MV-4-11 (cell line): ENCODE measurements at places on chromosomes 13 and 19.

- DNase-seq: no peak
Observed at GRCh38 chr13:106140476-106140875, 395.0 kb downstream of the EFNB2 start.

DNA sequence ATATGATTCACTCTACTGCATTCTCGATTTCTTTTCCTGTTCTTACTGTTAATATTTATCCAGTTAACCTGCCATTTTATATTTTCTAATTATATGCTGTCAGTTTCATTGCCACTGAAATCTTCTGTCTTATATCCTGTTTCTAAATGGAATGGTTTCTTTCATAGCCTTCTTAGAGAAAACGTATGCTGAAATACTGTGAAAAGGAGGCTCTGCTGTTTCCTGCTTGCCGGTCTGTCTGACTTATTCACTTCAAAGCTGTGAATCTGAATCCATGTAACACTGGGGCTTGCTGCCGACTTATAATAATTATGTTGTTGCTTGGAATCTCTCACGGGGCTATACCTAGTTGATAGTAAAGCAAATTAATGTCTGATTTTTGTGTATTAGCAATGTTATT is 80.0 kb downstream of the GPR12 start:
- DNase-seq: no peak

DNA sequence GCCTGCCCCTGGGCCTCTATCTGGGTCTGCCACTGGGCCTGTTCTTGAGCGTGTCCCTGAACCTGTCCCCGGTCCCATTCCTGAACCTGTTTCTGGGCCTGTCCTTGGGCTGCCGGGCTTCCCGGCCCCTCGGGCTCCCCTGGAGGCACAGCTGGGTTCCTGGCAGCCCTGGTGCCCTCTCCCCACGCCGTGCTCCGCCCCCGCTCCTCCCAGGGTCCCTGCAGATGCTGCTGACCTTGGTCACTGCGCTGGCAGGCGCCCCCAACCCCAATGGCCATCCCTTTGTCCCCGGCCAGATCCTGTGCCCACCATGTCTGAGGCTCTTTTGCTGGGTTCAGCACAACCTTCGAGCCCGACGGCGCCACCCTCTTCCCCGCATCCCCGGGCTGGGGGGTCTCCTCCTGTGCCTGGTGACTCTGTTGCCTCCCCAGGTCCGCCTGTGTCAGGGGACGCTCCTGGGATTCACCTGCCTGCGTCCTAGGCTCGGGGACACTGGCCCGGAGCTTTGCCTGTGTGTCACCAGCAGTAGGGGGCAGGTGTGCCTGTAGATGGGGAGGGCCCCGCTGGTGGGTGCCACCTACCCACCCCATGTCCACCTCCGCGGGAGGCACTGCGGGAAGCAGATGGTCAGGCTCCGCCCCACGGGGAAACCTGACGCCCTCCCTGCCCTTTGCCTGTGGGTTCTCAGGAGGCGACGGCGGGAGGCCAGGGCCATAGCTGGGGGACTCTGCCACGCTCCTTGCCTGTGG is 41.0 kb upstream of the GRTP1 start:
- DNase-seq: no peak

DNA sequence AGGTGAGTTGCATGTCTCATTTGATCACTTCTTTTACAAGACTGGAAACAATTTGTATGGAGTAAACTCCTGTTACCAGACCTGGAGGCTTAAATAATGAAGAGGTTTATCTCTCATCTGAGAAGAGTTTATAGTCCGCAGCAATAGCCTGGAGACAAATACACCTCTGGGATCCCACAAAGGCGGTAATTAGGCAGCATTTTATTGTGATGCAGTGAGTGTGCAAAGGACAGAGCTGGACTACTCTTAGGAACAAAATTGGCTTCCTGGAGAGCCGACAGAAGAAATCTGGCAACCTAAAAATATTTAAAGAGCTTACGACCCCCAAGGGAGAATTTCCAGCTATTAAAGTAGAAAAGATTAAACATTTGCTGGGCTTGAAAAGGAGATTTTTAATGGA is 11.8 kb upstream of the KATNAL1 start:
- DNase-seq: no peak

DNA sequence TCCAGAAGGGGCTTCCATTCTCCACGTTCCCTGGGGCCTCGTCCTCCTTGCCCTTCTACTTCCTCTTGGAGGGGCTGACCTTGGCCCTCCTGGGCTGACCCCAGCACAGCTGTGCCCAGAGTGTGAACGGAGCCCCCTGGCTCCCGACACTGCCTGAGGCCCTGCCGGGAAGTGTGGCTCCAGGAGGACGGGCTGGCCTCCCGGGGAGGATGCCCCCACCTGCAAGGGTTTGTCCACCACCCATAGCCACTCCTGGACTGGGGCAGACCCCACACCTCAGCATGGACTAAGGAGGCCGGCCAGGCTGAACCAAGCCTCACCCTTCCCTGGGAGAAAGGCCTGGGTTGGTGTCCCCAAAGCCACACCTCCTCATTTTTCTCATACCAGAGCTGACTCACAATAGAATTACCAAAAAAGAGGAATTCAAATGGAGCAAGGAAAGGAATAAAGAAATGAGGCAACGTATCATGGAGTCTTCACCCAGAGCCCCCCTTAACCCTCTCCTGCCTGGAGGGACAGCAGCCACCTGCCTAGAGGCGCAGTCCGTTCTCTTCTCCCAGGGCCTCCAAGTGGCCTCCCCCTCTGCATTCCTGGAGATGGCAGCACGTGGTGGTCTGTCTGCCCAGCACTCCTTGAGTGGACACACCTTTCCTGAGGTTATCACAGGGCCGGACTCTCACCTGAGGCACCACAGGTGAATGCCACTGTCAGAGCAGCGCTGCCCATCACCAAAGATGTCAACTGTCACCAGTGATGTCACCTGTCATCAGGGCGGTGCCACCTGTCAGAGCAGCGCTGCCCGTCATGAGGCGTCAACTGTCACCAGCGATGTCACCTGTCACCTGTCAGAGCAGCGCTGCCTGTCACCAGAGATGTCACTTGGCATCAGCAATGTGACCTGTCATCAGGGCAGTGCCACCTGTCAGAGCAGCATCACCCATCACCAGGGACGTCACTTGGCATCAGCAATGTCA is 3.1 kb upstream of the C13orf46 start:
- no peak for DNase-seq

DNA sequence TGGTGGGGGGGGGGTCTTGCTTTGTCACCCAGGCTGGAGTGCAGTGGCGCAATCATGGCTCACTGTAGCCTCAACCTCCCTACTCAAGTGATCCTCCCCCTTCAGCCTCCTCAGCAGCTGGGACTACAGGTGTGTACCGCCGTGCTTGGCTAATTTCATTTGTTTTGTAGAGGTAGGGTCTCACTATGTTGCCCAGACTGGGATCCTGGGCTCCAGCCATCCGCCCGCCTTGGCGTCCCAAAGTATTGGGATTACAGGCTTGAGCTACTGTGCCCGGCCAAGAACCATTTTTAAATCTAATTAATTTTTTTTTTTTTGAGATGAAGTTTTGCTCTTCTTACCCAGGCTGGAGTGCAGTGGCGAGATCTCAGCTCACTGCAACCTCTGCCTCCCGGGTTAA is 18.2 kb upstream of the JUND start:
- no peak for DNase-seq

- no peak for DNase-seq
Observed at GRCh38 chr13:20436505-20436904, 89.2 kb downstream of the CRYL1 start.

DNA sequence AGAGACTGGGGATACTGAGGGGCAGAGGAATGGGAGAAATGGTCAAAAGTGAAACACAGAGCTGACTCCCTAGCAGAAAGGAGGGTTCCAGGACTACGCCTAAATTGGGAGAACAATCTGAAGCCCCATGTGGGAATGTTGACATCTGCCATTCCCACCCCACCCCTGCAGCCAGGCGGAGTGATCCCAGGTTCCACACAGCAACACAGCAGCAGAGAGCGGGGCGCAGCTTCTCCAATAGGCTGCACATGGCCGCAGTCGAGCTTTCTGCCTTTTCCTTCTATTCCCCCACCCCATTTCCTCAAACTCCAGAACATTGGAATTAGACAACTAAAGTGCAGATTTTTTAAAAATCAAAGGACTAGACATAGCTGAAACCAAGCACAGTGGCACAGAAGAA is 104.7 kb downstream of the UBL3 start:
- DNase-seq: no peak

GRCh38 chr13:114203536-114203935 is 24.5 kb downstream of the CFAP97D2 start:
- DNase-seq: no peak

- no peak for DNase-seq
Observed at GRCh38 chr19:38705197-38706019, 38.9 kb downstream of the CAPN12 start.

- DNase-seq: no peak
Observed at GRCh38 chr19:38778733-38779132, 5.4 kb upstream of the LGALS7 start.

DNA sequence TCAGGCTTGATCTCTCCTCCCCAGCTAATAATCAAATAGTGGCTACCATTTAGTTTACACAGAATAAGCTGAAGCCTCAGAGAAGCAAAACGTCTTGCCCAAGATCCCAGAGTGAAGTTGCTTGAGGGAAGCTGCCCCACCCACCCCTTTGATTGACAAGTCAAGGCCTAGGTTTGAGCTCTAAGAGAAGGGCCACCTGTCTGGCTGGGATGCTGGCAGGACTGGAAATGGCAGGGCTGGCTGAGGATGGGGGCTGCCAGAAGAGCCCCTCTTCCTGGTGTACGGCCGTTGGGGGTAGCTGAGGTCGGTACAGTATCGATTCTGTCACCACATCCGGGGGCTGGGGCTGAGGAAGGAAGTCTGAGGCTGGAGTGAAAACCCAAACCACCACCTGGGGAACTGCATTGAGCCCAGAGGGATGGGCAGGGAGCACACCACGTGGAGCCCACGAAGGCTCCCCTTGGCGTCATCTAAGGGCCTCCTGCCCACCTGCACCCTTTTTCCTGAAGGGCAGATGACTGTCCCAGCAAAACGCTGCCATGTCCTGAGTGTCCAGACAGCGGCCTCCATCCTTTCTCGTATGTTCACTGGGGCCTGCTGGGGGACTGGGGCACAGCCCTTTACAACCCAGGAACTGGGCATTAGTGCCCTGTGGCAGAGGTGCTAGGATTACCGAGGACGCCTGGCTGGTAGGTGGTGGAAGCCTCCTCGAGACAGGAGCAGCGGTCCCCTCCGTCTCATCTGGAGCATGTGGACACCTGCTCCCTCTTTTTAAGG is 1.4 kb upstream of the PRKD2 start:
- DNase-seq: peak; percentile 90

DNA sequence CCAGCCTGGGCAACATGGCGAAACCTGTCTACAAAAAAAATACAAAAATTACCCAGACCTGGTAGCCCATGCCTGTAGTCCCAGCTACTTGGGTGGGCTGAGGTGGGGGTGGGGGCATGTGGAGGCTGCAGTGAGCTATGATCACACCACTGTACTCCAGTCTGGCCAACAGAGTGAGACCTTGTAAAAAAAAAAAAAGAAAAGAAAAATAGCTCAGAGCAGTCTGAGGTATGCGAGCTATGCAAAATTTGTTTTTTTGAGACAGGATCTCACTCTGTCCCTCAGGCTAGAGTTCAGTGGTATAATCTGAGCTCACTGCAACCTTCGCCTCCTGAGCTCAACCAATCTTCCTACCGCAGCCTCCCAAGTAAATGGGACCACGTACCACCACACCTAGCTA is 7.1 kb upstream of the TOMM40 start:
- no peak for DNase-seq

- no peak for DNase-seq
Observed at GRCh38 chr13:44013758-44014291, 134.1 kb downstream of the LACC1 start.

DNA sequence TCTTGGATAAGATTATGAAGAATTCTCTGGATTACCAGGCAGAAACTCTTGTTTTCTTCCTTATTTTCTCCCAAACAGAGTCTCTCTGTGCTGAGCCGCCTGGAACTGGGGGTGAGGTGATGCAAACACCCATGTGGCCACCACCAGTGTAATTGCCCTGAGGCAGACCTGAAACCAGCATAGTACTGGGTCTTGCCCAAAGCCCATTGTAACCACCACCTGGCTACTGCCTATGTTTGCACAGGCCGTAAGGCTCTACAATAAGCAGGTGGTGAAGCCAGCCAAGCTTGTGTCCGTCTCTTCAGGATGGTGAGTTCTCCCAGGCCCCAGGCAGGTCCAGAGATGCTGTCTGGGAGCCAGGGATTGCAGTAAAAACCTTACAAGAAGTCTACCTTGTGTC is 18.9 kb upstream of the KBTBD7 start:
- no peak for DNase-seq

- no peak for DNase-seq
Observed at GRCh38 chr13:39402221-39402970, 200.6 kb downstream of the LHFPL6 start.

DNA sequence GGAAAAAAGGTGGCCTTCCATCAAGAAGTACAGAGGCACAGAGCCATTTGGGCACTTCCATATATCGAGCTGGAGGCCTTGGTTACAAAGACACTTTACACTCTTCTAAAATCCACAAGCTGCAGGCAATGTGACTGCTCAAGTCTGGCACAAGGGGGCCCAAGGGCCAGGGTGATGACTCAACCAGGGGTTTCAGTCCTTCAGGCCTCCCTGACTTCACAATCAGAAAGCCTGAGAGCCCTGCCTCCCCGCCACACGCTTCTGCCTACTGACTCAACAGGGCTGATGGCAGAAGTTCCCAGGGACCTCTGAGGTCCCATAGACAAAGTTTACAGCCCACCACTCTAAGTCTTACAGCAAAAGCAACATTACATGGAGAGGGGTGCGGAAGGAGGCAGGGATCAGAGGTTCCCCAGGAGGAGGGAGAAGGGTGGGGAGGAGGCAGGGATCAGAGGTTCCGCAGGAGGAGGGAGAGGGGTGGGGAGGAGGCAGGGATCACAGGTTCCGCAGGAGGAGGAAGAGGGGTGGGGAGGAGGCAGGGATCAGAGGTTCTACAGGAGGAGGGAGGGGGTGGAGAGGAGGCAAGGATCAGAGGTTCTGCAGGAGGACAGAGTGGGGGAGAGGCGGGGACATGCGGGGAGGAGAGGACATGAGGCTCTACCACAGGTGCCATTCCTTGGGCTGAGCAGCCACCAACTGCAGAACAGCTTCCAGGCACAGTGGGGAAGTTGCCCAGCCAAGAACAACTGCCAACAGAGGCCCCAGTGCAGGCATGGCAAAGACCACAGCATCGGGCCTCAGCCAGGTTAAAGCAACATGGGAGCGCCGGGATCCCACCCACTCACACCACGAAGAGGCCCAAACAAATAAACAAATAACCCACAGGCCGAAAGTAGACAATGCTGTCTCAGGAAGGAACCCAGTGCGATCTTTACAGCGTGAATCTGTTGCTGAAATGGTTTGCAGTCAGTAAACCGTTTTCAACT is 52.0 kb downstream of the SLC7A1 start:
- DNase-seq: peak; percentile 87

- no peak for DNase-seq
Observed at GRCh38 chr19:2740314-2740656, 468 bp upstream of the SLC39A3 start.

GRCh38 chr19:51600940-51601580 is 29.1 kb downstream of the SIGLEC5 start:
- DNase-seq: no peak

GRCh38 chr13:32682740-32683139 is 96.5 kb downstream of the PDS5B start:
- DNase-seq: no peak
